Hematopoietic multipotent progenitor cell (in vitro differentiated cells): ENCODE measurements at places on chromosomes 1 and 21. TPM values are rescaled to one million over a fixed set of nuclear protein-coding genes. Genes with fewer than 3 reads are reported as not detected.

The RAB7B gene
- total RNA-seq = 2.7 TPM

GRCh38 chr1:202234331-202235002, 40.9 kb downstream of the LGR6 start:
- no peak for DNase-seq

DNA sequence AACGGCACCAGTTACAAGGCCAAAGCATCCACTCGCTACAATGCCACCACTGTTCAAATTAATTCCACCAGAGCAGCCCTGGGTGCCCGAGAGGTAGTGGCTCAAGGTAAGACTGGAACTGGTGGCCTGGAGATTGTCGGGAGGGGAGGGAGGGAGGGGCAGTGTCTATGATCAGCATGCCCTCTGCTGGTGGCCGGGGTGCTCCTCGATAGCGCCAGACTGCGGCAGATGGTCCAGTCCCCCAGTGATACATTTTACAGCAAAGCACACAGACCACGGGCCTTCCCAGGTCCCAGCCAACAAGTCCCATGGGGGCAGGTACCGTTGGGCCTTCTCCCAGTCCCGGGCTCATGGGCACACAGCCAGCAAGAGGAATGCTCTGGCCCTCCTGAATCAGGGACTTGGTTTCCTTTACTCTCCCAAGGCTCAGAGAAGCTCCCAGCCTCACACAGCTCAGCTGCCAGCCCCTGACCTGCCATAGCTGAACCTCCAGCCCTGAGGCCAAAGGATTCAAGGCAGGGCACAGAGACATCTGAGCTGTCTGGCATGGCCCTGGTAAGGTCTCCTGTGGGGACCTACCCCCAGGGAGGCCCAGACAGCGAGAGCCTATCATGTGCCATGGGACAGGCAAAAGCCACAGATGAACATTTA, 15.3 kb downstream of the ACOT7 start:
- no peak for DNase-seq

DNA sequence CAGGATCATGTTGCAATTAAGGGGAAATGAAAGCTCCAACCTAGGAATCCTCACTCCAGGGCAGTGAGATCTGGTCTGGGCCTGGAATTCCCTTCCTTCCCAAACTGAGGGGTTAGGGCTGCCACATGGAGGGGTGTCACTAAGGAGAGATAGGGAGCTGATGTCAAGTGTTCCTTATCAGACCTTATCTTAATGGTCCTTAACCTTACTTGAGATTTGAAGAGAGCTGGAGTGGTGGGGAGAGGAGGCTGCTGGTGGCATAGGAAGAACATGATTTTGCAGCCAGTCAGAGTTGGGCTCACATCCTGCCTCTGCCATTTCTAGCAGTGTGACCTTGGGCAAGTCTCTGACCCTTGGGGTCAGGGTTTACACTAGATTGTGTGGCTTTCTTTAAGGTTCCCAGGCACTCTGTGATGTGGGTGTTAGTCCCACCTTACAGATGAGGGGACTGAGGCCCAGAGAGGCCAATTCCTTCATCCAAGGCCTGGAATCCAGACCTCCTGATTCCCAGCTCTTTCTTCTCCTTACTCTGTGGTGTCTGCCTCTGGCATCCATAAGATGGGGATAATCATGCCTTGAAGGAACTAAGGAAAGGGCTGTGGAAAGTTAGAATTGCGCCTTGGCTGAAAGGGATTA, 56.3 kb upstream of the SYNC start:
- DNase-seq = no peak

- DNase-seq = no peak
These were observed 45.3 kb upstream of the PODN start for GRCh38 chr1:53016705-53017104.

The RGSL1 gene
- not detected for total RNA-seq

GRCh38 chr1:19639999-19640362, 4.1 kb upstream of the NBL1 start:
- DNase-seq = no peak

GRCh38 chr1:91655912-91656449, 155.3 kb downstream of the CDC7 start:
- DNase-seq = no peak
